Small intestine (tissue), 16 donors: ENCODE measurements at places on chromosomes 11 and 22. TPM values are rescaled to one million over a fixed set of nuclear protein-coding genes. Genes with fewer than 3 reads are reported as not detected.

Gene CRYBB3
- 0.10 TPM for polyA plus RNA-seq

Gene SLC22A9
- not detected for polyA plus RNA-seq

Gene ADORA2A
- 0.67 TPM for polyA plus RNA-seq

Gene CRYBB2
- not detected for polyA plus RNA-seq

Gene SAA4
- polyA plus RNA-seq, result not detected

DNA sequence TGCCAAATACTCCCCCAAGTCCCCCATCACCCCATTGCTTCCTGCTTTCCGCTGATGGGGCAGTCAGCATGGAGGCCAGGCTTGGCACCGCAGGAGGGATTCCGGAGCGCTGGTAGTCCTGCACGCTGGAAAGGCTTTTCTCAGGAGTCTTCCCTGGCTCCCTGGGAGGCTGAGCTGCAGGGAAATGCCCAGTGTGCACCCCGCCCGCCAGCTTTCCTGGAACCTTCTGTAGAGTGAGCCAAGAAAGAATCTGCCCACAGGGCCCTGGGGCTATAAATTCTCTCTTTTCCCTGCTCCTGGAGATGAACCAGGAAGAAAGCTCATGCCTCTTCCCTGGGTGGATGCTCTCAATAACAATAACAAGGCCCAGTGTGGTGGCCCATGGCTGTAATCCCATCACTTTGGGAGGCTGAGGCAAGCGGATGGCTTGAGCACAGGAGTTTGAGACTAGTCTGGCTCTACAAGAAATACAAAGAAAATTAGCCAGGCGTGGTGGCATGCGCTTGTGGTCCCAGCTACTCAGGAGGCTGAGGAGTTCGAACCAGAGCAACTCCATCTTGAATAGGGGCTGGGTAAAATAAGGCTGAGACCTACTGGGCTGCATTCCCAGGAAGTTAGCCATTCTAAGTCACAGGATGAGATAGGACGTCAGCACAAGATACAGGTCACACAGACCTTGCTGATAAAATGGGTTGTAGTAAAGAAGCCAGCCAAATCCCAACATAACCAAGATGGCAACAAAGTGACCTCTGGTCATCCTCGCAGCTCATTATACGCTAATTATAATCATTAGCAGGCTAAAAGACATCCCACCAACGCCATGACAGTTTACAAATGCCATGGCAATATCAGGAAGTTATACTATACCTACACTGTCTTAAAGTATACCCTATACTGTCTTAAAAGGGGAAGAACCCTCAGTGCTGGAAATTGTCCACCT is 46.4 kb upstream of the FTH1 start:
- no peak overlapping the region for H3K27ac ChIP-seq
- DNase-seq, result no peak
- H3K4me1 ChIP-seq, result peaks cover 9% of the 10 kb centered on the region
- no peaks in the 10 kb centered on the region for H3K27me3 ChIP-seq

- H3K4me3 ChIP-seq, result no peak overlapping the region
- H3K4me1 ChIP-seq, result no peaks in the 10 kb centered on the region
- DNase-seq, result no peak
These were observed 34.4 kb upstream of the RCN1 start for GRCh38 chr11:32056438-32056837.

GRCh38 chr11:33869481-33870422 is 22.1 kb downstream of the LMO2 start:
- peak overlapping the region; percentile 50 for H3K27ac ChIP-seq
- DNase-seq, result peak; percentile 14
- H3K36me3 ChIP-seq, result no peaks in the 10 kb centered on the region
- H3K4me3 ChIP-seq, result peak overlapping the region; percentile 60

GRCh38 chr11:27468209-27468994 is 4.2 kb downstream of the LGR4 start:
- peaks cover 2% of the 10 kb centered on the region for H3K4me1 ChIP-seq
- peak overlapping the region; percentile 18 for H3K27ac ChIP-seq
- H3K27me3 ChIP-seq, result no peaks in the 10 kb centered on the region

GRCh38 chr22:16959345-16959930 is 48.6 kb downstream of the GAB4 start:
- H3K4me1 ChIP-seq, result no peaks in the 10 kb centered on the region
- H3K27me3 ChIP-seq, result no peaks in the 10 kb centered on the region

- no peak for DNase-seq
- H3K4me1 ChIP-seq, result no peaks in the 10 kb centered on the region
- H3K27ac ChIP-seq, result no peak overlapping the region
These were observed 543.6 kb downstream of the MN1 start for GRCh38 chr22:27257987-27258386.

- no peak for DNase-seq
- no peak overlapping the region for H3K27ac ChIP-seq
- no peaks in the 10 kb centered on the region for H3K27me3 ChIP-seq
- H3K4me1 ChIP-seq, result no peaks in the 10 kb centered on the region
- no peak overlapping the region for H3K4me3 ChIP-seq
- H3K36me3 ChIP-seq, result no peaks in the 10 kb centered on the region
These were observed 9.1 kb upstream of the GLYATL1B start for GRCh38 chr11:59076876-59077571.

DNA sequence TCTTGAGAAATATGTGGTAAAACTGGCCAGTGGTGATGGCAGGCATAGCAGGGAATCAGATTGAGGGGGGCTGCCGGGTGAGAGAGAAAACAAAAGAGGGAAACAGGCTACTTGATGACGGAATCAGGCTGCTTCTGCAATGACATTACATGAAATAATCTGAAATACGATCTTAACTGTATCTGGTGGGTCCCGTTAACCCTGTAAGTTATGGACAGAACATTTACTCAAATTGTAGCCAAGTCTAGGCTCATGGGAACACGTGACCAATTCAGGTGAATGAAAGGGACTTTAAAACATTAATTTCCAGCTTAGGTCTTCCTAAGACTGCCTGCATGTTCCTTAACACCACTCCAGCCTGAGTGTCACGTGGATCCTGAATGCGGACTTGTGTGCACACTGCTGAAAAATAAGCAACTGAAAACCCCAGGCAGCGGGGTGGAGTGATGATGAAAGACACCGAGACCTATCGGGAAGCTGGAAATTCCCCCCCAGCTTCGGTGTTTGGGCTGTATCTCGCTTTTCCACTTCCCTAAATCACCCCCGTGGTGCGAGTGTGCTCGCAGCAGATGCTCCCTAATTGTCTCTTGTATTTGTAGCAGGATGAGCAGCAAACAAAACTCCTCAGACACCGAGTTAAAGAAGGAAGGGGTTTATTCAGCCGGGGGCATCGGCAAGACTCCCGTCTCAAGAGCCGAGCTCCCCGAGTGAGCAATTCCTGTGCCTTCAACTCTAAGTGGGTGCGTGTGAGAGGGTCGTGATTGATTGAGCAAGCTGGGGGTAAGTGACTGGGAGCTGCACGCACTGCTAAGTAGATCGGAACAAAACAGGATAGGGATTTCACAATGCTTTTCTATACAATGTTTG is 145.0 kb upstream of the GRK3 start:
- no peak overlapping the region for H3K4me3 ChIP-seq
- no peaks in the 10 kb centered on the region for H3K27me3 ChIP-seq
- no peaks in the 10 kb centered on the region for H3K36me3 ChIP-seq
- no peak overlapping the region for H3K27ac ChIP-seq

DNA sequence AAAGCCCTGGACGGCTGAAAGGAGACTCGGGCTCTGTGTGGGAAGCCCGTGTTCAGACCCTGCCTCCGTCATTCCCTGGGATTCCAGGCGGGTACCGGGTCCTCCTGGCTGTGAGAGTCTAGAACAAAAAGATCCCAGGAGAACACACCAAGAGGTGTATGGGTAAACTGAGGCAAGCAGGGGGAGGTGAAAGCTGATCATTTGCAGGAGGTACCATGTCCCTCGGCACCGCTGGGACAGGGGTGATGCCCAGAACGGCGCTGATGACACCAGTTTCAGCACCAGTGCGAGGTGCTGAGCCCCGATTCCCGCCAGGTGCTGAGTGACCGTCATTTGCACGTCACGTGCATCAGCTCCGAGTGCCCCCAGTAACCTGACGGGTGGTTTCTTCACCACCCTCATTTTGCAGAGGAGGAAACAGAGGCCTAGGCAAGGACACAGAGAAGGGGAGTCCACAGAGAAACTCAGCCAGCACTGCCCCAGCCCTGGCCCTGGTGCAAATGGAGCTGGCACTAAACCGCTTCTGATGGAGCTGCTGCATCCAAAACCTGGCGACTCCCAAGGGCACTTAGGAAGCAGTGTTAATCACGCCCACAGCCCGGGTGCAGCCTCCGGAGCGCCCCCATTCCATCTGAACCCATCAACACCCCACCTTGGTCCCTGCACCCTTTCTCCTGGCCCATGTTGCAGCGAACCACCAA is 16.8 kb downstream of the MACROD1 start:
- no peaks in the 10 kb centered on the region for H3K4me1 ChIP-seq
- no peak overlapping the region for H3K4me3 ChIP-seq
- no peak overlapping the region for H3K27ac ChIP-seq
- peaks cover 33% of the 10 kb centered on the region for H3K36me3 ChIP-seq
- DNase-seq, result no peak

GRCh38 chr11:128116447-128116846 is 470.9 kb downstream of the ETS1 start:
- H3K4me1 ChIP-seq, result no peaks in the 10 kb centered on the region
- no peaks in the 10 kb centered on the region for H3K36me3 ChIP-seq
- no peaks in the 10 kb centered on the region for H3K27me3 ChIP-seq

GRCh38 chr11:66225066-66225465 is 43.4 kb upstream of the RAB1B start:
- H3K27ac ChIP-seq, result no peak overlapping the region
- no peaks in the 10 kb centered on the region for H3K27me3 ChIP-seq
- H3K4me1 ChIP-seq, result no peaks in the 10 kb centered on the region
- no peak for DNase-seq

DNA sequence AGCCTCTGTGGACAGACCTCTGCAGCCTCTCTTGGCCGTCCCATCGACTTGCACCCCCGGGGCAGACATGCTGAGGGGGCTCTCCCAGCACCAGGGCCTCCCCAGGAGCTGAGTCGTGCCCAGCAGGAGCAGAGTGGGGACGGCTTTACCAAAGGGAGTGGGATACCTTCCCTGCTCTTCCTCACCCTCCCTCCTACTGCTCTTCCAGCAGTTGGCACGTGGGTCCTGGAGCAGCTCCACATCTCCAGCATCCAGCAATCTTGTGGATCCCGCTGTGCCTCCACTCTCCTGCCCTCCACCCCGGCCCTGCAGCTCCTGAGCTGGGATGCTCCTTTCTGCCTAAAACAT is 854.0 kb downstream of the BRD1 start:
- DNase-seq, result no peak
- no peaks in the 10 kb centered on the region for H3K36me3 ChIP-seq
- no peak overlapping the region for H3K27ac ChIP-seq
- no peaks in the 10 kb centered on the region for H3K4me1 ChIP-seq
- no peaks in the 10 kb centered on the region for H3K27me3 ChIP-seq
- no peak overlapping the region for H3K4me3 ChIP-seq

- no peak overlapping the region for H3K4me3 ChIP-seq
- peak; percentile 43 for DNase-seq
- no peaks in the 10 kb centered on the region for H3K4me1 ChIP-seq
- H3K27ac ChIP-seq, result no peak overlapping the region
- H3K27me3 ChIP-seq, result no peaks in the 10 kb centered on the region
- H3K36me3 ChIP-seq, result no peaks in the 10 kb centered on the region
These were observed 2.1 kb downstream of the LGALS12 start for GRCh38 chr11:63508009-63508408.

GRCh38 chr11:9069256-9069655 is 22.1 kb downstream of the SCUBE2 start:
- no peaks in the 10 kb centered on the region for H3K36me3 ChIP-seq
- H3K27ac ChIP-seq, result no peak overlapping the region
- no peaks in the 10 kb centered on the region for H3K27me3 ChIP-seq
- DNase-seq, result no peak
- no peak overlapping the region for H3K4me3 ChIP-seq

- DNase-seq, result no peak
- no peak overlapping the region for H3K4me3 ChIP-seq
- no peak overlapping the region for H3K27ac ChIP-seq
- no peaks in the 10 kb centered on the region for H3K27me3 ChIP-seq
- H3K4me1 ChIP-seq, result no peaks in the 10 kb centered on the region
- H3K36me3 ChIP-seq, result no peaks in the 10 kb centered on the region
These were observed 74.0 kb upstream of the TCF20 start for GRCh38 chr22:42344361-42344905.

DNA sequence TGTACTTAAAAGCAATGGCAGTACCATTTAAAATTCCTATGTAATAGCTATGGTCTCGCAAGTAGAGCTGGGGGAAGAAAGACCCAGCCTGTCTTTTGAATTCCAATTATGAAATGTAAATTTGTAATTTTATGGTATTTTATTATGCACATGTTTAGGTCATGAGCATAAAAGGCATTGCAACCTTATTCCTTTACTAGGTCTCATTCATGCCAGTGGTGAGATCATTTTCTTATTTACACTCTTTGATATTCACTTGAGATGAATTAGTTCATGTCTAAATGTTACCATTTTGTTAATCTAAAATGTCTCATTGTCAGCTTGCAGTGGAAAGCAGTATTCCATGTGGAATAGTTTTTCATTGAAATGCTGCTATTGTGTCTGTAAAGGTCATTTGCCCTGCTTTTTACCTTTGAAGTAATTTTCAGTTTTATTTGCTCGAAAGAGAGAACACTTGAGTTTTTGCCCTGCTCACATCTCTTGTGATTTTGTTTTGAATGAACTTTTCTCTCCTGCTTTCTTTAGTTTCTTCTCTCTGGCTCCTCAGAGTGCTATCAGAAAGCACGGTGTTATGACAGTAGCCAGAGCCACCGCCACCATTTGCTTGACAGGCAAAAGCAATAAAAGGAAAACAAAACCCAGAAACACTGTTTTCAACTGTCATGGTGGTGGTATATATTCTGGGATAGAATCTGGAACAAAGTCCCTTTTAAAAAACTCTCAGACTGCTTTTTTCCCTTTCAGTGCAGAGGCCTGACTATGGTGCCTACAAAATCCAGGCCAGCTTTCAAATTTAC is 37.2 kb upstream of the RAG2 start:
- H3K27ac ChIP-seq, result no peak overlapping the region
- no peaks in the 10 kb centered on the region for H3K36me3 ChIP-seq
- no peaks in the 10 kb centered on the region for H3K4me1 ChIP-seq
- no peak overlapping the region for H3K4me3 ChIP-seq
- no peak for DNase-seq

DNA sequence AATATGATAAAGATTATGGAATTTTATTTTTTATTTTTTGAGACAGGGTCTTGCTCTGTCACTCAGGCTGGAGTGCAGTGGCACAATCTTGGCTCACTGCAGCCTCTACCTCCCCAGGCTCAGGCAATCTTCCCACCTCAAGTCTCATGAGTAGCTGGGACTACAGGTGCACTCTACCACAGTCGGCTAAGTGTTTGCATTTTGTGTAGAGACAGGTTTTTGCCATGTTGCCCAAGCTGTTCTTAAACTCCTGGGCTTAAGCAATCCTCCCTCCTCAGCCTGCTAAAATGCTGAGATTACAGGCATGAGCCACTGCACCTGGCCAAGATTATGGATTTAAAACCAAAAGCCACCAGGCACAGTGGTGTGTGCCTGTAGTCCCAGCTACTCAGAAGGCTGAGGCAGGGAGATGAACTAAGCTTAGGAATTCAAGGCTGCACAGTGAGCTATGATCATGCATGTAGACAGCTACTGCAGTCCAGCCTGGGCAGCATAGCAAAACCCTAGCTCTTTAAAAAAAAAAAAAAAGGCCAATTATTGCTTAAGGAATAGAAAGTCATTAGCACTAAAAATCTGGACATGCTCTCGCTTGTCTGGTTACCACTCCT is 20.2 kb upstream of the CCND1 start:
- H3K4me3 ChIP-seq, result no peak overlapping the region
- peaks cover 4% of the 10 kb centered on the region for H3K27me3 ChIP-seq
- no peak for DNase-seq

- H3K27ac ChIP-seq, result no peak overlapping the region
- H3K4me1 ChIP-seq, result no peaks in the 10 kb centered on the region
- no peaks in the 10 kb centered on the region for H3K36me3 ChIP-seq
- peak; percentile 61 for DNase-seq
- no peaks in the 10 kb centered on the region for H3K27me3 ChIP-seq
These were observed 41.0 kb upstream of the PRDM11 start for GRCh38 chr11:45105233-45105983.

GRCh38 chr11:123316003-123316402 is 114.1 kb upstream of the GRAMD1B start:
- no peak overlapping the region for H3K4me3 ChIP-seq
- no peak overlapping the region for H3K27ac ChIP-seq
- no peaks in the 10 kb centered on the region for H3K4me1 ChIP-seq
